ENCODE measurements at places on chromosomes 2 and 18.
A peak's percentile ranks its signal among the peaks of the same experiment; 100 is the strongest.

DNA sequence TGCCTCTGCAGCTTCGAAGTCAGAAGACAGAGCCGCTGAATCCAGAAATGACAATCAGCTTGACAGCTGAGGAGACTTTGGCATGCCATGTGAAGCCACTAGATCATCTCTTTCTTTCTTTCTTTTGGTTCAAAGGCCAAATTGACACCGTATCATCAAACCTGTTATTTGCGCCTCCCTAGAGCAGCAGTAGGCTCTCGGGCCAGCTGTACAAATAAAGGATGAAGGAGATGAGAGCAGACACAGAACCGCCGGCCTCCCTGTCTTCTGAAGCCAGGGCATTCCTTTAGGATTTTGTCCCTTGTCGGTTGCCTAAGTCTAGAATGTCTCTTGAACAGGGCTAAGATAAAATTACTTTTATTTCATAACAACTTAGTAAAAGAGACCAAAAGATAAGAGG, 36.8 kb downstream of the COL4A4 start:
- no peak for DNase-seq

- peak; percentile 88 for DNase-seq
Observed at GRCh38 chr2:160010361-160011145, 51.9 kb downstream of the PLA2R1 start.

DNA sequence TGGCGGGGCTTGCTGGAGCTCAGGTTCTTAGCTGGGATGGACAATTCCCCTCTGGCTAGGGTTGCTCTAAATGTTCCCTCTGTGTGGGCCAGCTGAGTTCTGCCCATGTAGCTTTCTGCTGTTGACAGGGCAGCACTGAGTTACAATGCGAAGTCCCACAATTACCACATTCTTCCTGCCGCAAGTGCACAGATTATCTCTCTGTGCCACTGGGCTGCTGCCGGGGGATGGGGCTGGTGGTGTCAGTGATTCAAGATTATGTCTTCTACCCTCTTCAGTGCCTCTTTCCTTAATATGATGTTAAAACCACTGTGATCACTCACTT, 708.1 kb downstream of the SLC4A3 start:
- no peak for DNase-seq

DNA sequence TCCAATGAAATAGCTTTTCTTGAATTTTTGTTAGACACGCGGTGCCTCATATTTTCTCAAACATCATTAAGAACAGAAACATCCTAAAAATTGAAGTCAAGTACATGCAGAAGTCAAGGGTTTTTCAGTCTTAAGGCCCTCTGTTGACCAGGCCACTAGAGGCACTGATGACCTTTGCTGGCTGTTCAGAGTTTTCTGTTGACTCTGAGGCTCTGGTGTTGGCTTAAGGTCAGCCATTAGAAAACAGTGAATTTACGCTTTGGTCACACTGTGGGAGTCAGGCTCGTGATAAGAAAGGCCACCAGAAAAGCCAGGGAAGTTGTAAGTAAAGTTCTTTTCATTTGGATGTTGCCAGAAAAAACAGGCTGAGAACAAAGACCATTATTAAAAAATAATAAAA, 5.8 kb upstream of the UPP2 start:
- no peak for DNase-seq

DNA sequence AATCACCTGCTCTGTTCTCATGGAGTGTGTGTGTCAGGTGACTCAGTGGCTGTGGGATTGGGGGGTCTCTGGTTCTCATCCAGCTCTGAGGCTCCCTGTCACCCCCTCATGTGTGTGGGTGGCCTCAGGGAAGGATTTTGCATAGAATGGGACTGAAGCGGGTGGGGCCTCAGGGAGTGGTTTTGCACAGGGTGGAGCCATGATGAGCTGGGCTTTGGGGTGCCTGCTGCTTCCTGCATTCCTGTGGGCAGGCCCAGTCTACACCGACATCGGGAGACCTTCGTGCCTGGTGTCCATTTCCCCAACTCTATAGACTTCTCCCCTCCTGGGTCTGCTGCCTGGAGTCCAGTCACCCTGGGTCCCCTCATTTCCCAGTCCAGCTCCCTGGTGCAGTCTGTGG, 59.7 kb downstream of the VAPA start:
- DNase-seq = no peak

DNA sequence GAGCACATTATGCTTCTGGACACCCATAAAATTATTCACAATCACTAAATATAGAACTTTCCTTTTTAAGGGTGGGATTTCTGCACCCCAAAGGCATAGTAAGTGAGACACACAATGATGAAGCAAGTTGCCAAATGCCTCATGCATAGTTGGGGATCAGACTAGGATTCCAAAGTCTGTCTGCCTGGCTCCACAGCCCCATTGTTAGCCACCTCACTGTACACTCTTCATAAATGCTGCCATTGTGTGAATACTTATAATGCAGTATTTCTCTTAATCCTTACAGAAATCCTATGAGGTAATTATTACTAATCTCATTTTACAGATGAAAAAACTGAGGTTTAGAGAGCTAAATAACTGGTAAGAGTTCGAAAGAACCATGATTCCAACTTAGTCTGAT, 738.6 kb downstream of the ERBB4 start:
- DNase-seq = no peak

DNA sequence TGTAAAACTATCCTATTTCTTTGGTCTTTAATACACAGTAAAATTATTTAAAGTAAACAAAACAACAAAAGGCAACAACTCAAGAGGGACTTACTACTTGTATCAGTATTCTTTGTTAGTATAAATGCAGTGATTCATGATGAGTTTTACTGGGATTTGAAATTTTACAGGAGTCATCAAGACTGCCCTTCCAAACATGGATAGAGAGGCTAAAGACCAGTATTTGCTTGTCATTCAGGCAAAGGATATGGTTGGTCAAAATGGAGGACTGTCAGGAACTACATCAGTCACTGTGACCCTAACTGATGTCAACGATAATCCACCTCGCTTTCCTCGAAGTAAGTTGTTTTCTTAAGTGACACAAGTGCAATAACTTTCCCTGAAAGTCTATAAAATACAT, 71.1 kb downstream of the CDH7 start:
- no peak for DNase-seq

GRCh38 chr2:58769111-58769863, 528.2 kb upstream of the FANCL start:
- no peak for DNase-seq

DNA sequence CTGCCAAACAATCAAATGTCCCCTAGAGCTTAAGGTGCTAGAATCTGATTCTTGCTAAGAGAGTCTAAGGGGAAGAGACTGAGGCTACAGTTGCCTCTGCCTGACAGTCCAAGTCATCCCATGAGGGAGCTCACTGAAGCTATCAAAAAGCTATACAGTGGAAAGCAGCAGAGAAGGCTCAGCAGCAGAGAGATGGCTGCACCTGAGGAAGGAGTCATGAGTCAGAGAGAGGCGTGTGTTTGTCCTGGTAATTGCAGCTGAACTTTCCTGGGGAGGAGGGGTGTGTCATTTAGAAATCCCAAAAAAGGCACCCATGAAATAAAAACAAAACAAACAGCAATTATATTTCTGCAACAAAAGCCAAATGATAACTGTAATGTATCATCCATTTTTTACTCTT, 305.2 kb upstream of the UBE2E3 start:
- DNase-seq = no peak

- no peak for DNase-seq
Observed at GRCh38 chr2:158940356-158940755, 28.1 kb upstream of the TANC1 start.

Measured in foreskin fibroblast (primary cell).